Head of caudate nucleus (tissue), 42 donors: ENCODE measurements at places on chromosomes 5 and 9.

DNA sequence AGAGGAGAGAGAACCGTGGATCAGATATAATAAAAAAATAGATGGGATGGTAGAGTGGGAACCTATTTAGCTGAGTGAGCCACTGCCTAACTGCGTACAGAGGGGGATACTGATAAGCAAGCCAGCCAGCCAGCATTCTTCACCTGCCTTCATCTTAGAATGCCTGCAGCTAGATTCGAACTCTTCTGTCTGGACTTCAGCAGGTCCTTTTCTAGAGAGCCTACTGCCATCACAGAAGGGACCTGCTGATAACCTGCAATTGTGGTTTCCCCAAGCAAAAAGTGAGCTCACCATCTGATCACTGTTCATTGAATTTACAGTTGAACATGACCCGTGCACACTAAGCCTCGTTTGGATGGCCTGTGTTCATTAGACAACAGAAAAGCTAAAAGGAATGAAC lies 109.4 kb downstream of the CDC42SE2 start:
- DNase-seq = no peak

- no peak for DNase-seq
Measured at GRCh38 chr5:144169904-144170275, 569 bp downstream of the YIPF5 start.

DNA sequence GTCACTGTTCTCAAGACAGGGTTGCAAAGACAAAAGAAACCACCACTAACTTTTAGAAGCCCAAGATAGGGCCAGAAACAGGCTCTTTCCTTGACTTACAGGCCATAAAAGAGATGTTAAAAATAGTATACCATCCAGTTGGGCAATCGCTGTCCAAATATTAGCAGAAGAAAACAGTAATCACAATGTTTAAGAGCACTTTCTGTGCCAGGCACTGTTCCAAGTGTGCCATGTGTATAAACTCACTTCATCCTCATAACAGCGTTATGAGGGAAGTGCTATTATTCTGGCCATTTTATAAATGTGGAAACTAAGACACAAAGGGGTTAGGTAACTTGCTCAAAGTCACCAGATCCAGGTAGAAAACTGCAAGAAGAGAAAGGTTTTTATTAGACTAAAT lies 111.7 kb downstream of the KCNN2 start:
- DNase-seq = no peak

GRCh38 chr9:124784509-124784908 lies 7.6 kb downstream of the OLFML2A start:
- no peak for DNase-seq

GRCh38 chr9:5718296-5719032 lies 89.6 kb downstream of the RIC1 start:
- no peak for DNase-seq

DNA sequence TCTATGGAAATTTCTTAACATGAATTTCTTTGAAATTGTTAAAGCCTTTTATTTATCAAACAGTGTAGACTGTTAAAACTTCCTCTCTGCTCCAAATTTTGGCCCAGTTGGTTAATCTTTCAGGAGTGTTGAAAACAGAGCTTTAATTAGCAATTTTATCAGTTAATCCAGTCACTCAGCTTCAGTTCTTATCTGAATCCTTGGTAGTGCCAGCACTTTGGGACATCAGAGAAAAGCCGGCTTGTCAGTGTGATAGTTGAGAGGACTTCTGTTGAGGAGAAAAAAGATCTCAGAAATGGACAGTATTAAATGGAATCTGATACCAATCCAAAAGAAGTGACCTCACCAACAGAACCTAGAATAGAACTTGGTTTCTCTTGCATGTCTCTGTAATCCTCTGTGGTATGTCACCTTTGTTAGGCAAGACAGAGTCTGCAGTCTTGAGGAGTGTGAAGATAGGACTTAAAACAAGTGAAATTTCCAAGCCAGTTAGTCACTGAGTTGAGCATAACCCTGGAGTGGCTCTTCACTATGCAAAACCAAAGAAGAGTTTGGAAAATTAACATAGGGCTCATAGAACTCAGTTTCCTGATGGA lies 251.8 kb downstream of the NNT start:
- DNase-seq = no peak

DNA sequence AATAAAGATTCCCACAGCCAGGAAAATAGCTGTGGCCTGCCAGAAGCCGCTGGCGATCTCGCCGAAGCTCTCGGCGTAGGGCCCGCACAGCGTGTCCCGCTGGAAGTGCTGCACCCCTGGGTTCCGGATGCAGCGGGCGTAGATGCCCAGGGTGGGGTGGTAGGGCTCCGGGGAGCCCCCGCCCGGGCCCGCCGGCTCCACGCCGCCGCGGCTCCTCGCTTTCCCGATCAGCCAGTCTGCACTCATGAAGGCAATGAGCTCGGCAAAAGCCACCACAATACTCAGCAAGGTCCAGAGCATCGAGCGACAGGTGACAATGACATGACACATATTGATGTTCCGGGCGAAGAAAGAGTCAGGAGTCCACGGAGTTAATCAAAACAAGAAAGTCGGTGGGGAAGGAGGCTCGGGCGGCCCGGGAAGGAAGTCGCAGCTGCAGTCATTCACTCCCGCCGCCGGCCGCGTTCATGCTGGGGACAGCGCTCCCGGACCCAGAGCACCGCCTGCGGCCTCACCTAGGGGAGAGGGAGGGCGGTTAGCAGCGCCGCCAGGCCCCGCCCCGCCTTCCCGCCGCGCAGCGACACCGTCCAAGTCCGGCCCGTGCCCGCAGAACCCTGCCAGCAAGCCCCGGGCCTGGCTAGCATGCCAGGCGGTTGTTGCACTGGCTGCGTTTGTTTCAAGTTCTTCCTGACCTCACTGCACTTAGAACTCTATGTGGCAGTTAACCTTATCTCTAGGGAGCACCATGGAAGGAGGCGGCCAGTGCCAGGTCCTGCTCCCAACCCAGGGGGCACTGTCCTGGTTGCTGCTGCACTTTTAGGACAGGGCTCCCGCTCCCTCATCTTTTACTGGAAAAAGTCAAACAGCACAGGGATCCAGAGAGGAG lies 138.4 kb downstream of the LHFPL2 start:
- peak; percentile 86 for DNase-seq

DNA sequence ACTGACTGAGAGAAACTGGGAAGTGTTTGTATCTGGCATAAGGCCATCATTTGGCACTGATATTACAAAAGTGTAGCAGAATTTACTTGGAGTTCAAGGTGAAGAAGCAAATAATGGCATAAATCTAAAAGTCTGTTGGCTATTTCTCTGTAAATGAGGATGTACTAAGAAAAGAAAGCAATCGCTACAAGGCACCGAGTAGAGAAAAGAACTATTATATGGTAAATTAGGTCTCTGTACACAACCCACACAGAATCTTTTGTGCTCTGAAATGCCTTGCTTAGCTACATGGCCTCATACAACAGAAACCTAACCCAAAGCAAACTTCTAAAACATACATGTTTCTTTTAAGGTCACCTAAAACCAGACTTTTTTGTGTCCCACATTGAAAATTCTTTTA lies 290.1 kb upstream of the WWC1 start:
- no peak for DNase-seq

GRCh38 chr5:180080486-180081280 lies 9.1 kb upstream of the RNF130 start:
- DNase-seq = no peak

DNA sequence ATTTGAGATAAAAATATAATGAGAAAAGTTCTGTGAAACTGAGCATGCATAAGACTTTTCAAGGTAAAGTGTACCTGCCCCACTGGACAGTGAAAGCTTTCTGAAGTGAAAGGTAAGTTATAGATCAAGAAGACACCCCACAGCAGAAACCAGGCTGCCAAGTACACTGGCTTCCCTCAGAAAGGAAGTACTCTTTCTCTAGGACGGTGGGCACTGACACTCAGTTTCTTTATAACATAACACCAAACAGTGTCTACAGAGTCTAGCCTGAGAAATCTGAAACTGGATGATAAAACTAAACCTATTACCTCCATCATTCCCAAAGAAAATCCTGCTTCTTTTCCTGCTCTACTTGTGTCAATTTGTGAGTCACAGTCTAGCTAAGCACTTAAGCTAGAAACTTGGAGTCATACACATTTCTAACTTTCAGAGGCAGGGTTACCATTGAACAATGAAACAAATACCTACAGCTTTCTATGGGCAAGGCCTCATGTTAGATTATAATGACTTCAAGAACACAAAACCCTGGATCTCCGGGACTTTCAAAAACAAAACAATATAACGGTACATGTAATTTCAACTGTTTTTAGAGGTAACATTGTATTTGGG lies 136.7 kb downstream of the CPLANE1 start:
- no peak for DNase-seq

GRCh38 chr5:171080186-171080938 lies 218.5 kb downstream of the RANBP17 start:
- no peak for DNase-seq

GRCh38 chr5:177438468-177438867 lies 8.1 kb upstream of the PRR7 start:
- no peak for DNase-seq

GRCh38 chr5:25119650-25120049 lies 474.9 kb upstream of the CDH10 start:
- DNase-seq = no peak

DNA sequence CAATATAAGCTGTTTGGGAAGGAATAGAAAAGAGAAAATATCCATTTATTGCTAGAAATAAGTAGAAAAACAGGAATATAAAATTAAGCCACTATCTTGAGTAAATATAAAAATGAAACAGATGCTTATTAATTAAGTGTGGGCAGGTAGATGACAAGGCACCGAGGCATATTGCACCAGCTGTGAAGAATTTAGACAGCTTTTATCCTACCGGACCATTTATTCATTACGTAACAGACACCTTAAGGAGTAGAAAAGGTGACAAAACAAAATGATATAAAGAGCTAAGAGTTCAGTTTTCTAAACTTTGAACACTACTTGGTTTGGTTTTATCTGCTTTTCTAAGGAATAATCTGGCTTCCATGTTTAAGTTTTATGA lies 404.1 kb downstream of the PTPRD start:
- no peak for DNase-seq
